Naive B cell (primary cell): ENCODE measurements at places on chromosomes 2 and 18. TPM values are rescaled to one million over a fixed set of nuclear protein-coding genes. Genes with fewer than 3 reads are reported as not detected.

DNA sequence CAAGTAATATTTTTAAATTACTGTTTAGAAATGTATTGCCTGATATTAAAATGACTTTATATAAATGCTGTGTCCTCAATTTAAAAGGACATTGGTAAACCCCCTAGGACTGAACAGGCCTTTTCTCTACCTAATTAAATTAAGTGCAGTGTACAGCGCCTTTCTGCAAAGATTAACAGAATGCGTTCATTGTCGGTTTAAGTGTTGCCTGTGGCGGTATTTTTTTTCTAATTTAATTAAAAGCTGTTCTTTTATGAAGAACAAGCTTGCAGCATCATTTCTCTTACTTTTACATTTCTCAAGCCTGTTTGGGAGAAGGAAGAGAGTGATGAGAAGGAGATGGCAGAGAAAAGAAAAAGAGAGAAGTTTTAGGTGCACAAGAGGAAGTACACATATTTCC, 344.9 kb downstream of the CPS1 start:
- no peak overlapping the region for H3K4me3 ChIP-seq
- H3K27me3 ChIP-seq = no peaks in the 10 kb centered on the region
- H3K4me1 ChIP-seq = no peaks in the 10 kb centered on the region
- H3K36me3 ChIP-seq = no peaks in the 10 kb centered on the region
- H3K27ac ChIP-seq = no peak overlapping the region

- no peak overlapping the region for H3K27ac ChIP-seq
- H3K4me1 ChIP-seq = no peaks in the 10 kb centered on the region
- DNase-seq = no peak
- peaks cover 9% of the 10 kb centered on the region for H3K27me3 ChIP-seq
- no peak overlapping the region for H3K4me3 ChIP-seq
- no peaks in the 10 kb centered on the region for H3K36me3 ChIP-seq
Observed at GRCh38 chr2:47193607-47194006, 38.5 kb upstream of the STPG4 start.

GRCh38 chr18:77879829-77880228, 630.2 kb downstream of the GALR1 start:
- H3K27me3 ChIP-seq = peaks cover 8% of the 10 kb centered on the region
- DNase-seq = no peak
- H3K36me3 ChIP-seq = no peaks in the 10 kb centered on the region
- H3K4me1 ChIP-seq = no peaks in the 10 kb centered on the region
- H3K4me3 ChIP-seq = no peak overlapping the region
- H3K27ac ChIP-seq = no peak overlapping the region

GRCh38 chr2:219944866-219945265, 317.4 kb downstream of the SLC4A3 start:
- no peak for DNase-seq
- H3K4me1 ChIP-seq = no peaks in the 10 kb centered on the region
- no peak overlapping the region for H3K4me3 ChIP-seq
- no peaks in the 10 kb centered on the region for H3K36me3 ChIP-seq
- no peak overlapping the region for H3K27ac ChIP-seq

- no peak overlapping the region for H3K27ac ChIP-seq
- H3K4me3 ChIP-seq = no peak overlapping the region
- no peak for DNase-seq
Observed at GRCh38 chr2:118925981-118926380, 16.0 kb upstream of the MARCO start.

- no peaks in the 10 kb centered on the region for H3K36me3 ChIP-seq
- H3K4me3 ChIP-seq = no peak overlapping the region
- H3K27ac ChIP-seq = no peak overlapping the region
- no peaks in the 10 kb centered on the region for H3K4me1 ChIP-seq
Observed at GRCh38 chr2:103527278-103527677, 765.4 kb downstream of the TMEM182 start.

PCARE gene
- polyA plus RNA-seq = not detected
